ENCODE measurements at places on chromosomes 13 and 19.

DNA sequence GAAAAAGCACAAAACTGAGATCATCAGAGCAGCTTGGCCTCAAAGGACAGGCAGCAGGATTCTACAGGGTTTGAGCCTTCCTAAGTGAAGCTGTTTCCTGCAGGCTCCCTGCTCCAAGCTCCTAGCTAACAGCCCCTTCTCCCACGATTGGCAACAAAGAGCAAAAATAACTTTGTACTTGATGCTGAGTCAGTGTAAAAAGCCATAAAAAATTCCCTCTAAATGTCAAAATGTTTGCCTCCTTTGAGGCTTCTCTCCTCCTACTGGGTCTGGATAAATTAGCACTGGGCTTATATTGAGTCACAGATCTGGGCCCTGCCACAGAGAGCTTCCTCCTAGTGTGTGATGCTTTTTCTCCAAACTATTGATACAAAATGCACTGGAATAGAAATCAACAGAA is 153.3 kb downstream of the TNFRSF19 start:
- DNase-seq, result no peak

GRCh38 chr19:19371059-19371458 is 34.4 kb upstream of the GATAD2A start:
- DNase-seq, result no peak

- DNase-seq, result no peak
Measured at GRCh38 chr13:46289260-46289955, 77.7 kb downstream of the LRRC63 start.

GRCh38 chr13:39105110-39105509 is 66.9 kb downstream of the NHLRC3 start:
- no peak for DNase-seq

- no peak for DNase-seq
Measured at GRCh38 chr19:32869966-32870573, 503 bp upstream of the SLC7A9 start.

All from CD4-positive, alpha-beta T cell treated with Interleukin-15 for 1 hour (primary cell).